M059J (cell line): ENCODE measurements at places on chromosomes 1 and 21.

DNA sequence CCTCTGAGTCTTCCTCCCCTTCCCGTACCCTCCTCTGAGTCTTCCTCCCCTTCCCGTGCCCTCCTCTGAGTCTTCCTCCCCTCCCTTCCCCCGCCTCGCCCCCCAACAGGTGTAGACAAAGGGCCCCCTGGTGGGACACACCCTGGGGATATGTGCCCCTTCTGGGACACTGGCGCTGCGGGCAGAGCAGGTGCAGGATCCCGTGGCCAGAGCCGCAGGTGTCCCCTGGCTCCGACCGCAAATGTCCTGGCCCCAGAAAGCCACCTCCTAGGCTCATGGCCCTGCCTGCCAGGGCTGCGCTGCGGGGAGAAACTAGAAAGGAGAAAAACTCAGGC is 51.5 kb upstream of the ARHGEF16 start:
- no peak for DNase-seq

GRCh38 chr21:44989943-44990780 is 50.3 kb downstream of the SLX9 start:
- peak; percentile 53 for DNase-seq

DNA sequence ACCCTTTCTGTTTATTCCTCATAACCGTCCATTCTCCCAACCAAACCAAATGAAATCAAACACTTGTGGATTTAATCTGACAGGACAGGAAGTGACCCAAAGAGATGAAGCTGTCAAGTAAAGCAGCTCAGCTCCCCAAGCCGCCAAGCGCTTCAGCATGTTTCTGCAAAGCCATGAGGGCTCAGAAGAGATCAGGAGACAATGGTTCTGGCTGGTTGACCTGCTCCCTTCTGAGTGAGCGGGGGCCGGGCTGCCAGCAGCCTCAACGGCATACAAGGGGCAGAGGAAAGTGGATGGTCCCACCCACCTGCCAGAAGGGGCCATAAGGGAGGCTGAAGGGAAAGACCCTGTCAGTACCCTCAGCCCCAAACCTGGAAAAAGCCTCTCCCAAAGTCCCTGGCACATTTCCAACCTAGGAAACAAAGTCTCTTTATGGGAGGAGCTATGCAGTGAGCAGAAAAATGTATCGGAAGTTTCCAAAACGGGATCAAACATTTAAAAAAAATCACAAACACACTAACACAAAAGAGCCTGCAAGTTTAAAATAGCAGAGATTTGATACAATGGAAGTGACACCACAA is 45.4 kb downstream of the SLC45A1 start:
- no peak for DNase-seq

DNA sequence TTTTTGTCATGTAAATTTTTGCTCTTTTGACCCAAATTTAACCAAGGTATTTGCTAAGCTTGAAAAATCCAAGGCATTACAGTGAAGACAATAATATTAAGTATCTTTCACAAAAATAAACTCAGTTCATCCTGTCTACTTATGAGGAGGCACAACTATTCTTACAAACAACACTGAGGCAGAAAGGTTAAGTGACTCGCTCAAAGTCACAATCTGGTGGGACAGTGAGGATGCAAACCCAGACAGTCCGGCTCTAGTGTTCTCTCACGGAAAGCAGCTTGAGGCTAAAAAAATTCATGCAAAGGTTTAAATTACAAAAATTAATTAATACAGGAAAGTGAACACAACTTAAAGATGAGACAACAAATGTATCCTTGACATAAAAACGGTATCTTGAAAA is 125.3 kb downstream of the SIPA1L2 start:
- DNase-seq = peak; percentile 58

DNA sequence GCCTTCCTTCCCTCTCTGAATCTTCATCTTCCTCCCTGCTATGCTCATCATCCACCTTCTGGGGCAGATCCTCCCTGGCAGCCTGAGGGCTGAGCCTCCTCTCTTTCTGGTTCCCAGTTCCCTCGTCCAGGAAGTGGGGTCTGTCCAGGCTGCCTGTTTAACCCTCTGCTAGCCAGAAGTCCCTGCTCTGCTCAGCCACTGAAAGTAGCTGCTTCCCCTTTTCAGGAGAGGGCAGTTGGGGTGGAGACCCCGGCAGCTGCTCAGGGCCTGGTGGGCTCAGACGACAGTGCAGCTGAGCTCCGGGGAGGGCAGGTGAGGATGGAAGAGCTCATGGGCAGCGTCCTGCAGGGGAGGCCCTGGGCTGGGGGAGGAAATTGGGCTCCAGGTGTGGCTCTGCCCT is 43.1 kb upstream of the ETV3 start:
- no peak for DNase-seq

DNA sequence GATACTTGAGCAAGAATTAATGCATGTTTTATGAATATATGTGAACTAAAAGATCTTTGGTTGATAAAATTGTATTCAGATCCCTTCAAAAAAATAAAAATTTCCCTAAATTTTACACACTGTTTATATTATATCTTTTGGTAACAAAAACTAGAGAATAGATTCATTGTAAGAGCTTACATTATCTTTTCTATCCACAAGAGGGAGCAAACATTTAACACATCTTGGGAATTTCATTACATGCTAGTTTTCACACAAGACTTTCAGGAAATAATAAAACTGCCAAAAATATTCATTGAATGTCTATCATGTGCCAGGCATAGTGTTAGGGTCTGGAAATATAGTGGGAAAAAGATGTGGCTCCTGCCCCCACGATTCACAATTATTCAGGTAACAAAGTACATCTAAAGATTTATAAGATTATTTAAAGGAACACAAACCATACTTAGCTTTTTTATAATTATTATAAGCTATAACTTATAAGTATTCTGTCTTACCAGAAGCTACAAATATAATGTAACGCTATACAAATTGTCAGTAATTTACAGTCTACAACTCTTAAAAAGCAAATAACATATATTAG is 30.6 kb downstream of the FAF1 start:
- DNase-seq = peak; percentile 50

DNA sequence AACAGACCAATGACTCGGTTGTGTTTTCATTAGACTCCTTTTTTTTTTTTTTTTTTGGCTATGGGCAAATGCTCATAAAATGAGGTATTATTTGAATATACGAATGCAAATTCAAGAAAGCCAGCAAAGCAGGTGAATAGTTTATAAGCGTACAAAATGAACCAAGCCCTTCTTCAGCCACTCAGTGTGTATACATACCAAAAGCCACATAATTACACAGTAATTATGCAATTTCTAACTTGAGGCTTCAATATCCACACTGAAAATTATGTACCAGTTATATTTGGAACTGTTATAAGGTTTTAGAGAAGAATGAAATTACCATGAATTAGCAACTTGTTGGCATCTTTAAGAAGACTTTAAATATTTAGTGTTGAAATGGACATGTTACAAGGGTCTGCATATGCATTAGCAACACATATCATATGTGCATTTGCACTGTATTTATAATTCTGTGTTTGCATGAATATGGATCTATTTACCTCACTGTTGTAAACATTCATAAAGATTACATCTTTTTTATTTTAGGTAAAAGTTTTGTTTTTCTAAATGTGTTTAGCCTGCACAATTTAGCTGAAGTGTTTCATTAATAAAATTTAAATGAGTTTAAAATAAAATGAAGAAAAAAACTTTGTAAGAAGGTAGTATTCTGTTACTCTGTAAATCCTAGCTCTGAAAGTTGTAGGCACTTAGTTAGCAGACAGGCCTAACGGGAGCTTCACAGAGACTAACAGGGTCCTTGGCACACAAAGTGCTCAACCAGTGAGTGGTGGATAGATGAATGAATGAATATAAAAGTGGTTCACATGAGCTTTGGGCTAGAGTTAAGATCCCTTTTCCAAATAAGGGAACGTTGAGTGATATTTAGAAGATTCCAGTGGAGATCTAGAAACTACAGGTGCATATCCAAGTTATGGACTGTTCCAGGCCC is 241.0 kb upstream of the NFIA start:
- DNase-seq = no peak

GRCh38 chr1:17292299-17293160 is 15.5 kb upstream of the PADI4 start:
- peak; percentile 62 for DNase-seq

DNA sequence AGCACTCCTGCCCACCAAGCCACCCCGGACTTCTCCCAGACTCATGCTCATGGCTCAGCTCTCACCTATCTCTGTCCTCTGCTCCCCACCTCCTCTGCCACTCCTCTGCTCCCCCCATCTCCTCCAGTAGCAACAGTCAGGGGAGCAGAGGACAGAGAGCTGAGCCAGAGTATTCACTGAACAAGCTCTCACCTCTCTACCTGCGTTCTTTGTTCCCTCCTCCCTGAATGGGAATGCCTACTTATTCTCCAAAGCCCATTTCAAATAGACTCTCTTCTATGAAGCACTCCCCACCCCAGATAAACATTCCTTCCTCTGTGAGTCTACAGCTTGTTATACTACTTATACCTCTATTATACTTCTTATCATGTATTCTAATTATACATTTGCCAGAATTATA is 6.4 kb upstream of the EFNA1 start:
- DNase-seq = no peak

GRCh38 chr1:84940481-84940880 is 47.5 kb upstream of the LPAR3 start:
- peak; percentile 71 for DNase-seq

GRCh38 chr1:153577624-153578051 is 12.0 kb upstream of the S100A2 start:
- no peak for DNase-seq

DNA sequence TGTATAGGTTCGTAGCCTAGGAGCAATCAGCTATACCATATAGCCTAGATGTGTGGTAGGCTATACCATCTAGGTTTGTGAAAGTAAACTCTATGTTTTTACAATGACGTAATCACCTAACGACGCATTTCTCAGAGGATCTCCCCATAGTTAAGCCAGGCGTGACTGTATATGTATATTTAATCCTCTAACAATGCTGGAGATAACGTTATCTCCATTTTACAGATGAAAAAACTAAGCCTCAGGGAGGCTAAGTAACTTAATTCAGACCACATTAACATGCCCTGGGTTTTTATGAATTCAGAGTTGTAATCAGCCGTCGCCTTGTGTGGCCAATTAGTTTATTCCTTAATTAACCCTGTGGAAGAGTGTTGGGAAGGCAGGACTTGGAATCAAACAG is 107.7 kb upstream of the PLXNA2 start:
- no peak for DNase-seq

- DNase-seq = peak; percentile 53
Observed at GRCh38 chr1:118204105-118204504, 19.1 kb upstream of the SPAG17 start.

- DNase-seq = no peak
Observed at GRCh38 chr1:240492832-240493440, 119.0 kb downstream of the GREM2 start.

- no peak for DNase-seq
Observed at GRCh38 chr21:28018213-28018612, 974.5 kb downstream of the LTN1 start.

GRCh38 chr1:183970516-183971300 is 66.8 kb downstream of the COLGALT2 start:
- no peak for DNase-seq

GRCh38 chr1:155856257-155856974 is 598 bp downstream of the GON4L start:
- DNase-seq = no peak

DNA sequence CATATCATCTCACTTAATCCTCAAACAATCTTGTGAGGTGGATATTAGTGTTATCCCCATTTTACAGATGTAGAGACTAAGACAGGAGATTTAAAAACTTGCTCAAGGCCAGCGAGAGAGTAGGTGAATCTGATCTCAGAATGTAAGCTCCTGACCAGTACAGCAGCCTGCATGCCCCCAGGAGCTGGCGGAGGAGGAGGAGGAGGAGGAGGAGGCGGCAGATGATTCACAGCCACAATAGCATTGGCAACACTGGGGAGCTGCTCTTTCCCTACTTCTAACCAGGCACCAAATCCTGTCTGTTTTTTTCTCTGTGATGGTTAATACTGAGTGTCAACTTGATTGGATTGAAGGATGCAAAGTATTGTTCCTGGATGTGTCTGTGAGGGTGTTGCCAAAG is 243.2 kb downstream of the ATG4C start:
- no peak for DNase-seq

- no peak for DNase-seq
Observed at GRCh38 chr1:115036814-115037507, 7.3 kb downstream of the TSHB start.

DNA sequence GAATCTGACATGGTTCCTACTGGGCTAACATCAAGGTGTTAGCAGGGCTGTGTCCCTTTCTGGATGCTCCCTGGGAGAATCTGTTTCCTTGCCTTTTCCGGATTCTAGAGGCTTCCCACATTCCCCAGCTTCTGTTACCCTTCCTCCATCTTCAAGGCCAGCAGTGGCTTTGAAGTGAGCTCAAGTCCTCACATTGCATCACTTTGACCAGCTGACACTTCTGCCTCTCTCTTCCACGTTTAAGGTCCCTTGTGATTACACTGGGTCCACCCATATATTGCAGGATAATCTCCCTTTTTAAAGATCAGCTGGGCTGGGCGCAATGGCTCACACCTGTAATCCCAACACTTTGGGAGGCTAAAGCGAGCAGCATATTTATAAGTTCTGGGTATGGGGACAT is 33.1 kb downstream of the CNST start:
- no peak for DNase-seq

- DNase-seq = no peak
Observed at GRCh38 chr1:186143481-186143880, 231.6 kb downstream of the TPR start.

- peak; percentile 61 for DNase-seq
Observed at GRCh38 chr1:114758256-114758832, 560 bp upstream of the CSDE1 start.

GRCh38 chr1:228921481-228921880 is 186.2 kb downstream of the RHOU start:
- no peak for DNase-seq

- peak; percentile 77 for DNase-seq
Observed at GRCh38 chr1:236502972-236503639, 20.7 kb upstream of the LGALS8 start.

DNA sequence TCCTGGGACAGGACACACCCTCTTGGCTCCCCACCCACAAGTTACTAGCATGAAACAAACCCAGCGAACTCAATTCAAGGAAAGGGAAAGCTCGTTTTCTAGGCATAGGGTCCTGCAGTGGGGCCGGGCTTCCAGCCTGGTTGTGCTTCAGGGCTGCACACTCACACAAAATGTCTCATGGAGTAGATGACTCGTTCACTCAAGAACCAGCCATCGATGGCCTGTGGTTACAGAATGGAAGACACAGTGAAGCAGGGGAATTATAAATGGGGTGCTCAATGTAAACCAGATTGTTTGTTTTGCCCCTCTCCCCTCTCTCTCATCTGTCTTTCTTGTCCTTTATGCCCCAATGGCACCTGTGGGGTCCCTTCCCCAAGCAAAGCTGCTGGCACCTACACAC is 56.0 kb upstream of the COX20 start:
- peak; percentile 51 for DNase-seq

- DNase-seq = peak; percentile 29
Observed at GRCh38 chr1:110059133-110059863, 11.2 kb downstream of the ALX3 start.
